ENCODE measurements at places on chromosomes 5 and 9. TPM values are rescaled to one million over a fixed set of nuclear protein-coding genes. Genes with fewer than 3 reads are reported as not detected.

Gene CATSPER3
- not detected for total RNA-seq

GRCh38 chr5:96809921-96810320, 2.2 kb upstream of the ERAP1 start:
- no peak for DNase-seq

DNA sequence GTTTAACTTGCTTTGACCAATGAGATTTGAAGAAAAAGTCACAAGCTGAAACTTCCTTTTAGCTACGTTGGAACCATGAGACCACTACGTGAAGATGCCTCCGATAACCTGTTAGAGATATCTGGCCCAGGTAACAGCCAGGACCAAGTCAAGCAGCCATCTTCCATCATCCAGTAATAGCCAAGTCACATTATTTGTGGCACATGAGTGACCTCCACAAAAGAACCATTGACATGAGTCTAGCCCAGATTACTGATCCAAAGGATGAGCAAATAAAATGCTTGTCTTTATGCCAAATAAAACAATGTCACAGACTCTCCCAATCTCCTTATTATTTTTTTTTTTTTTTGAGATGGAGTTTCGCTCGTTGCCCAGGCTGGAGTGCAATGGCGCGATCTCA, 1.6 kb downstream of the DEPDC1B start:
- DNase-seq = no peak

DNA sequence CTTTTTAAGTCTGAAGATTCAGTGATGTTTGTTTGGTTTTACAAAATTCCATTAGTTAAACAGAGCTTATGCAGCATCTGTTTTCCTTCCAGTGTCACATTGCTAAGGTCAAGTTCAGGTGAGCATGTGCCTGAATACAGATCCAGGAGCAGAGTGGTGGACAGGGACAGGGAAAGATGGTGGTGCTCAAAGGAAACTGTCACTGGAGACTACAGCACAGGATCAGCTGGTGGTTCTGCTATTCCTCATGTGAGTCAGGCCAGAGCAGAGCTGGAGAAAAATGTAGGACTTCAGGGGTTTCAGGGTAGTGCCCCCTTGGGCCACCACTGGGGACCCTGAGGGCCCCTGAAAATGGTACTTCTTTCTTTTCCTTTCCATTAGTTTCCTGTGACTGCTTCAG, 283.5 kb upstream of the DAP start:
- DNase-seq = no peak

GRCh38 chr9:65426231-65426630, 141.2 kb upstream of the FOXD4L5 start:
- DNase-seq = no peak

DNA sequence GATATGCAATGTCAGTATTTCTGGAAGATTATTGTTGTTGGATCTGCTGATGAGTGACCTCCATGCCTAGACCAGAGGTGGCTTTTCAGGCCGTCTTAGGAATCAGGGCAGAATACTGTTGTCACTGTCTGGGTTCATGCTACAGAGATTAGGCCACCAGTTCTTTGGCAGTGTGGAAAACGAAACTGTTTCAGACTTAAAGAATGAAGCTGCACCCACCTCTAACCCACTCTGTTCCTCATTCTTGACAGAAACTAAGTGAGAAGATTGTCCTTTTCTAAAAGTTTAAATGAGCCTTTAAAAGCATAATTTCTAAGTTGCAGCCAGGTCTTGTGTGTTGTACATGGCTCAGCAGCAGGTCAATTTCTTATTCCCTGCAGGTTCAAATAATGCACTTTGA, 444.3 kb downstream of the ENC1 start:
- DNase-seq = no peak

- no peak for DNase-seq
Observed at GRCh38 chr5:8807636-8808035, 738.2 kb downstream of the SEMA5A start.

DNA sequence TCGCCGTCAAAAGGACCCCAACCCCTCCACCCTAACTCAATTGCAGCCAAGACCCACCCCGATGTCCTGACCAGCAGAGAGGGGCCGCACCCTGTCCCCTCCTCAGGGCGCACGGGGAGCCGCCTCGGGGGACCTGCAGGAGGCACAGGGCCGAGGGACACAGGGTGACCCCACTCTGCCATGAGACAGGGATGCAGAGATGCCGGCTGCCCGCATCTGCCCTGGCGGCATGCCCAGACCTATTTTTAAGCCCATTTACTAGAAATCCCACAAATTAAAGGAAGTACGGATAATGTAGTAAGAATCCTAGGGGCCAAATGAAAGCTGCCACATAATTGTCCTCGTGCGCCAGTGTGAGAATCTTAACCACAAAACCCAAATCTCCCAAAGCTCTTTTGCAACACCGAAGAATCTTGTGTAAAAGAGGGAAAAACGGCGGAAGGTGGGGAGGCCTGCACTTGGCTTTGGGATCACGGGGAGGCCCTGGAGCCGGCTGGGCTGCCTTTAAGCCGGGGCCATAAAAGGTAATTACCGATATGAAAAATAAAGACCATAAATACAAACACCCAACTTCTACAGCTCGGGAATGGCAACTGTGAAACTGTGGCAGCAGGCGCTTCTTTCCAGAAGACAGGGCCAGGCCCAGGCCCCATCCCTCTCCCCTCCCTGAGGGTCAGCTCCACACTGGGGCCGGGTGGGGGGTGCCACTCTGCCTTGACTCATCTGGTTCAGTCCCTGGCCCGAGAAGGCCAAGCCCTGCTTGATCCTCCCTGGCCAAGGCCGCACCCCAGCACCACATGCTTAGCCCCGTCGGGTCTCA, 35.0 kb downstream of the NACC2 start:
- DNase-seq = no peak
